Esophagus mucosa (tissue), 1 donor: ENCODE measurements at places on chromosomes 7 and 10. TPM values are rescaled to one million over a fixed set of nuclear protein-coding genes. Genes with fewer than 3 reads are reported as not detected.

MOGAT3 gene
- total RNA-seq, result not detected

TAS2R3 gene
- 0.96 TPM for total RNA-seq

DUSP5 gene
- total RNA-seq, result 26.8 TPM

BET1 gene
- 12.2 TPM for total RNA-seq

KCNH2 gene
- 0.20 TPM for total RNA-seq
